Mucosa of descending colon (tissue), 3 donors: ENCODE measurements at places on chromosomes 16 and 17. TPM values are rescaled to one million over a fixed set of nuclear protein-coding genes. Genes with fewer than 3 reads are reported as not detected.

PARD6A gene
- 3.7 TPM for total RNA-seq

NFAT5 gene
- 29.1 TPM for total RNA-seq

ACSM5 gene
- total RNA-seq: 0.67 TPM

GRCh38 chr17:17044846-17045561, 2.7 kb downstream of the MPRIP start:
- DNase-seq: no peak

- DNase-seq: no peak
These were observed 87.3 kb upstream of the NACA2 start for GRCh38 chr17:61678339-61678738.

- DNase-seq: no peak
These were observed 144.8 kb upstream of the RPH3AL start for GRCh38 chr17:497241-498034.
